Stimulated activated CD4-positive, alpha-beta T cell treated with anti-CD3 and anti-CD28 coated beads, Interleukin-2, amount 100 ng/mL, for 48 hours (primary cell): ENCODE measurements at places on chromosomes 7 and 10.
A peak's percentile ranks its signal among the peaks of the same experiment; 100 is the strongest.

DNA sequence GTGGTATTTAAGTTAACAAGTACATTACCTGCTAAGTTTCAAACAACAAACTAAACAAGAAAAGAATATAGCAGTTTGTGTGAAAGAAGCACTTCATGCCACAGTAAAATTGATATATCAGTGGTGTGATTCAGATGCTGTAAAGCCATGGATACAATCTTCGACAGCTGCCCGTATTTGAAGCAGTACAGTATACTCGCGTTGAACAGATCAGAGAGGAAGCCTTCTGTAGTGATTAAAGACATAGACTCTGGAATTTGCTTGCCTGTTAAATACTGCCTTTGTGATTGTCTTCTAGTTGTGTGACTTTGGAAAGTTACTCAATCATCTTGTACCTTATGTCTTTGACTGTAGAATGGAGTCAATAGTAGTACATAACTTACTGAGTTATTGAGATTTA is 71.7 kb downstream of the CHRM2 start:
- no peak for DNase-seq

- DNase-seq, result no peak
Measured at GRCh38 chr10:11215471-11215870, 197.8 kb downstream of the CELF2 start.

- no peak for DNase-seq
Measured at GRCh38 chr7:28132959-28133870, 47.4 kb downstream of the JAZF1 start.

- DNase-seq, result no peak
Measured at GRCh38 chr10:13960603-13961002, 370.1 kb downstream of the FRMD4A start.

DNA sequence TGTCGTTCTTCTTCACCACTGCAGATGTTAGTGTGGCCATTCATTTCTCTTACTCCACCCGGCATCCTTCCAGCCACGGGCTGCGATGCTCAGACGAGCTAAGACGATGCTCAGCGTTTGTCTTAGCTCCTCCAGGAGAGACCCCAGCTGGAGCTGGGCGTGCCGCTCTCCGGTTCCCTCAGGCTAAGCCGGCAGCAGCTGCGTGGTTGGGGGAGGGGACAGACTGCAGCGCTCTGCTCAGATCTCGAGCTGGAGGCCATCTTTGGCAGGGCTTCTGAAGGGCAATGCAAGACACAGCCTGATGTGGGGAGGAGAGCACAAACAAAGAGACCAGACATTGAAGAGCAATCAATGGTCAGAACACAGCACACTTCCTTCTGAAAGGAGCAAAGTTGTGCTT is 4.8 kb downstream of the INA start:
- DNase-seq, result no peak

DNA sequence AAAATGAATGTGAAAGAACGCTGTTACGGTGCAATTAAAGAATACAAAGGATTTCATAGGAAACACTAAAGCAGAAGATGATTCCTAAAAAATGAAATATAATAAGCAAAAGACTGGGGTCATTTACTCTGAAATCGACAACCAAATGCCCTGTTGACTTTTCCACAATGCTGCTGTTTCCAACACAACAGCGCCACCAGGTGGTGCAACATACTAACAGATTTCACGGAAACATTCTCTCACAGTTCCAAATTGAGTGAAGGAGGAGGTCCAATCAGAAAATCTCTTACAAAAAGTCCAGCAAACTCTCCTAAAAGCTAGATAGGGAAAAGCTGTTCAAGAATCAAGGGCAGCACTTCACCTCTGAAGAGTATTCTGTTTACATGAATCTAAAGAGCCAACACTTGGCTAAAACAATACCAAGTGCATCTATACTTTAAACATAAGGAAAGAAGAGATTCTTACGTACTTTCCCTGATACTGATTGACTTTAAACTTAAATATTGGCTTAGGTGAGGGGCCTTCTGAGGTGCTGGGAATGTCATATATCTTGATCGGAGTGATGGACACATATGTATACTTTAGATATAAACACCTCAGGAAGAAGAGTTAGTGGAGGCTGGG is 55.9 kb downstream of the UPF2 start:
- DNase-seq, result peak; percentile 67

DNA sequence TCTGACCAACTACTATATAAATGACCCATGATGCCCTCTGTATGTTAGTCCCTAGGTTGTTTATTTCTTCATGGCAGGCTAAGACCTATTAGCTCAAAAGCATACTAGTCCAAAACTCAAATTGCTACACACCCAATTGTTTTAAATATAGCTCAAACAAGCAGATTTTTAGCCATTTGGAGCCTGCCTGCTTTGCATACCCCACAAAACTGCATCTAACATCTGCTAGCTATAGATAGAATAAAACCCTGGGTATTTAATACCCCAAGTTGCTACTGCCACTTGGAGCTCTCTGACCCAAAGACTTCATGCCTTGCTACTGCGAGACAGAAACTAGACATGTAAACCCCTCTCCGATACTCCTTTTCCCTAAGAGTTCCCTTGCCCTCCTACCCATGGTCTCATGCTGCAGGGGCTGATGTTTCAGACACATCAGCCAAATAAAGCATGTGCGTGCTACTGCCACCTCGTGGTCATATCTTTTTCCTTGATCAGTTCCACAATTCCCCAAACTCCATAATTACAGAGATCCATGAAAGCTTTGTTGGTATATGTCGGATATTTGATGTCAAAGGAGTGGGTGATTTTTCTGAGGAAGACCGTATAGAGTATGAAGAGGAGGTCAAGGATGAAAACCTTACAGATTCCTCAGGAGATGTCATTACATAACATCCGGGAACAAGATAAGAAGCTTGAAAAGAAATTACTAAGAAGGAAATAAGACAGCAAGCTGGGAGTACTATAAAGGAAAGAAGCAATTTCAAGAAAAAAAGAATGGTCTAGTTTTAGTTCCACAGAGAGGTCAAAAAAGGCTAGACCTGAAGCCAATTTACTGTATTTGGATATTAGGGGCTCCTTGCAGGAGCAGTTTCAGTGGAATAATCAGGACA is 386.6 kb downstream of the SH2D4B start:
- DNase-seq, result peak; percentile 9
